GM12865 (cell line): ENCODE measurements at places on chromosomes 12 and 14.

GRCh38 chr12:53782093-53782703, 30.4 kb upstream of the CISTR start:
- DNase-seq = no peak

GRCh38 chr14:57749267-57749666, 116.6 kb downstream of the SLC35F4 start:
- no peak for DNase-seq

- DNase-seq = peak; percentile 5
Observed at GRCh38 chr12:8455727-8456360, at the start of gene CLEC6A. CLEC6A (plus strand) TSS chr12:8455962; CDS start chr12:8456112, 150 bp downstream.

DNA sequence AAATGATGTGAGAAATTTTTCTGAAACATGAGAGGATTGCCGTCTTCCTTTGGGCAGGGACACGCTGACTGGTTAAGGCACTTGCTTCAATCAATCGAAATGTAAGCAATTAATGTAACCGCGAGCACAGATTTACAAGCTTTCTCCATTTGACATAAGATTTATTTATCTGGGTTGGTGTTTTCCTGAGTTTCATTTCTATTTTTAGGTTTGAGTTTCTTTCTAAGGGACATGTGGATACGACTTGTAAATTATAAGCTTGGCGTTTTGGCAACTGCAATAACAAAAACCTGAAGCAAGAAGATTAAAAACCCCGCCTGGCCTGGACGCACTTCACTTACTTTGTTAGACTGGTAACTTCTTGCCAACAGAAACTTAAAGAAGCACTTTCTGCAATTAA, 20.3 kb upstream of the SINHCAF start:
- no peak for DNase-seq

DNA sequence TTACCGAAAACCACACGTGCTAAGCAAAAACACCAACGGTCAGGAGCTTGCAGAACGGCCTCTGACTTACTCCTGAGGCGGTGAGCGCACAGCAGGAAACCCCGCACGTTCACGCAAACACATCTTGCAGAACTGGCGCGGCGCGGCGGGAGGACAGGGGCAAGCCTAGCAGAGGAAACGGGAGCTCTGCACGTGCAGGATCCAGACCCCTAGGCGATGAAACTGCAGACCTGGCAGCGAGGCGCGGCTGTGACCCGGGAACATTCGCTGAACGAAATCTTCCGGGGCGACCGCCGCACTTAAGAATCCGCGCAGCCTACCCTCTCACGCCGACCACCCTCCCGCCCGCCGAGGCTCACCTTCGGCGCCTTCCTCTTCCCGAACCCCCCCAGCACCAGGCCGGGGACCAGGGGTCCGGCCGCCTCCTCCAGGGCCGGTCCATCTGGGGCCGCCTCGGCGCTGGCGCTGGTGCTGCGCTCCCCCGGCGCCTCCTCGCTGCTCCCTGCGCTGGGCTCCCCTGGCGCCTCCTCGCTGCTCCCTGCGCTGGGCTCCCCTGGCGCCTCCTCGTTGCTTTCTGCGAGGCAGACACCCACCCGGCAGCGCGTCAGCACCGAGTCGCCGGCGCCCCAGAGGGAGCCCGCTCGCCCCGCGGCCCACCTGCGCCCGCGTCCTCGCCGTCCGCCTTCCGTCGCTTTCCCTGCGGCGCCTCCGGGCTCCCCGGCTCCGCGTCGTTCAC, 615 bp downstream of the DDX51 start:
- DNase-seq = peak; percentile 33

GRCh38 chr12:92987362-92987761, 58.3 kb upstream of the EEA1 start:
- peak; percentile 87 for DNase-seq

GRCh38 chr12:128783129-128783574, 40.6 kb downstream of the SLC15A4 start:
- DNase-seq = no peak

- DNase-seq = no peak
Observed at GRCh38 chr12:32104572-32105355, 1.9 kb upstream of the BICD1 start.

GRCh38 chr12:112973011-112973735, 5.1 kb upstream of the OAS2 start:
- DNase-seq = no peak

- no peak for DNase-seq
Observed at GRCh38 chr12:76375939-76376338, 27.7 kb upstream of the BBS10 start.
